ENCODE measurements at places on chromosomes 4 and X. TPM values are rescaled to one million over a fixed set of nuclear protein-coding genes. Genes with fewer than 3 reads are reported as not detected.

- DNase-seq, result no peak
Observed at GRCh38 chr4:142566777-142567176, 279.3 kb downstream of the INPP4B start.

GRCh38 chr4:183142571-183143550 is 43.8 kb downstream of the WWC2 start:
- DNase-seq, result no peak

GRCh38 chr4:100695039-100695654 is 177.3 kb upstream of the EMCN start:
- DNase-seq, result no peak

DNA sequence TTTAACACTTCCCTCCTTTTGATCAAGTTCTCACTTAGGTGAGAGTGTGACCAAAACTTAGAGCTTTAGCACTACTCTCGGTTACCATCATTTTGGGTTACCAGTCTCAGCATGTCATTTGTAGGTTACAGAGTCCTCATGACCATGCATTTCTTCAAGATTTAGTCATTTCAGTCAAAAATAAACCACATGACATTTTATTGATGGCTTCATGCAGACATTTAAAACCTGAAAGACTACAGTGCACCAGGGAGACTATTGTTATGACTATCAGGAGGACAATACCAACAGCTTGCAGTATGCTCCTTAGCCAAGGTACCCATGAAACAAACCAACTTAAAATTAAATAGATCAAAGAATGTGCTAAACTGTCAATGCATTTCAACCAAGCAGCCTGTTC is 498.1 kb upstream of the FSTL5 start:
- no peak for DNase-seq

- no peak for DNase-seq
Observed at GRCh38 chr4:100188829-100189228, 1.4 kb downstream of the DDIT4L start.

DNA sequence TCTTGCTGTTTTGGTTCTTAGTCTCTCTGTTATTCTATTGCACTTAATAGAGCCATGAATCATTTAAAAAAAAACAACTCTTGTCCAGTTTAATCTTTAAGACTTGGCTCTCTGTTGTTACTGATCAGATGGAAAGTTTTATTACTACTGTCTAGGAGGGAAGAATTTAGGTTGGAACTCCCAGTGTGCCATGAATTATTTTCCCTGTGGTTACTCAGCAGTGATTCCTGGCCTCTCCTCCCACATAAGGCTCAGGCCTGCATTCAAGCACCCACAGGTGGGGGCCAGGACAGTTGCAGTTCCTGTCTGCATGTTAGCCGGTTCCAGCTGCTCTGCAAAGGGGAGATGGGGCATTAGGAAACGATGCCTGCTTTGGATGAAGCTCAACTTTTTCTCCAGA is 29.8 kb upstream of the ESX1 start:
- no peak for DNase-seq

- no peak for DNase-seq
Observed at GRCh38 chrX:110159235-110159634, 156.3 kb downstream of the TMEM164 start.

- no peak for DNase-seq
Observed at GRCh38 chr4:81589262-81589661, 117.6 kb upstream of the RASGEF1B start.

- no peak for DNase-seq
Observed at GRCh38 chr4:837772-838171, 11.8 kb upstream of the CPLX1 start.

- no peak for DNase-seq
Observed at GRCh38 chr4:95263391-95263790, 285.4 kb downstream of the UNC5C start.

DNA sequence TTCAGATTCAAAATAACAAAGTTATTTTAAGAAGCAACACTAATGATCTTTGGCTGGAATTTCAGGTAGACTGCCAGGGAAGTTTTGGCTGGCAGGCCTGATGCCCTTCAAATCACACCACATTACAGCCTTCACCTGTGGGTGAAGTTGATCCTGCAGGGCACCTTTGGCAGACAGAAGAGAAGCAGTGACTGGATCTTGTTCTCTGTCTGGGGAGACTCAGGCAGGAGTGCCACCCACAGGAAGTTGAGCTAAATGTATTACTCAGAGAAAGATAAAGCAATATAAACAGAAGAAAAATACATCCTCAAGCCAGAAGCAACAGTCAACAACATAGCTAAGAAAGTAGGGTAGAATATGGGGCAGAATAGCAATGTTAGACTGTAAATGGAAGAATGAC is 12.8 kb upstream of the CFAP299 start:
- DNase-seq, result no peak

DNA sequence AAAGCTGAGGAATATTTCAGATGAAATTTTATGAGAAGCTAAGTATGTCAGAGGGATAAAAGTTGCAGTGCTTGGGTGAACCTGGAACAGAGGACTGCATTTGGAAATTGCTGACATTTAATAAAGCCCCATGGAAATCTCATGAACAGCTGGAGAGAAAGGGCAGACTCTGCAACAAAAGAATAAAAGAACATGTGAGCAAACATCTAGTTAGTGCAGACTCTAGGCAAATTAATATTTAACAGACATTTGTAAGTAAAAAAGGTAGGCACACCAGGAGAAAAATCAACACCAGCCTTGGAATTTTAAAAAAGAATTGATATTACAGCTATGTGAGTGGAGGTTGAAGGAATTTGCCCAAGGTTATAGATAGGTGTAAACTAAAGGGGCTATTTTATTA is 114.6 kb upstream of the PUDP start:
- no peak for DNase-seq

The FGF16 gene
- total RNA-seq, result 0.41 TPM

The ZCCHC18 gene
- 10.2 TPM for total RNA-seq

The TCEAL2 gene
- 33.4 TPM for total RNA-seq

The GPRASP2 gene
- total RNA-seq, result 84.8 TPM

The XAGE2 gene
- not detected for total RNA-seq

The SOX3 gene
- total RNA-seq, result 2.4 TPM

The PDGFC gene
- 33.4 TPM for total RNA-seq

The DCK gene
- 140 TPM for total RNA-seq

The CT83 gene
- not detected for total RNA-seq
